ENCODE measurements at places on chromosomes 4 and X. TPM values are rescaled to one million over a fixed set of nuclear protein-coding genes. Genes with fewer than 3 reads are reported as not detected.

The HTT gene
- 54.2 TPM for total RNA-seq

The NPNT gene
- not detected for total RNA-seq

The SUPT20HL1 gene
- total RNA-seq, result not detected

The AFF2 gene
- total RNA-seq, result 1.3 TPM

The SPANXD gene
- total RNA-seq, result not detected

The TMEM156 gene
- 11.7 TPM for total RNA-seq

The ZDHHC9 gene
- 11.1 TPM for total RNA-seq

The SMIM10L2A gene
- 0.23 TPM for total RNA-seq

The COX7B2 gene
- total RNA-seq, result not detected

The FANCB gene
- total RNA-seq, result 12.5 TPM

The CDKL2 gene
- total RNA-seq, result 1.0 TPM

The SRPX gene
- not detected for total RNA-seq

The SMIM31 gene
- not detected for total RNA-seq

The FAM114A1 gene
- total RNA-seq, result 0.20 TPM

The SSX3 gene
- not detected for total RNA-seq

The FSTL5 gene
- not detected for total RNA-seq

The TCEAL7 gene
- not detected for total RNA-seq

The GC gene
- total RNA-seq, result not detected

The SLC4A4 gene
- 0.81 TPM for total RNA-seq

The ASB9 gene
- total RNA-seq, result 0.52 TPM

The DIPK2B gene
- not detected for total RNA-seq

The ADGRG2 gene
- not detected for total RNA-seq

The PSAPL1 gene
- total RNA-seq, result not detected

The MAGEA1 gene
- total RNA-seq, result not detected

The FAM199X gene
- total RNA-seq, result 6.9 TPM

The MAGEC1 gene
- total RNA-seq, result not detected

The BTK gene
- 1.3 TPM for total RNA-seq

The VCX3A gene
- not detected for total RNA-seq

The GYPB gene
- total RNA-seq, result not detected

The MAB21L2 gene
- not detected for total RNA-seq

The ADGRL3 gene
- total RNA-seq, result not detected

The PCDH11X gene
- not detected for total RNA-seq

The RPA4 gene
- total RNA-seq, result 0.38 TPM

The FDCSP gene
- total RNA-seq, result not detected

The SORCS2 gene
- total RNA-seq, result 0.05 TPM

The UPF3B gene
- 16.0 TPM for total RNA-seq
